ENCODE measurements at places on chromosomes 1 and 21.

GRCh38 chr1:15188678-15189077 lies 35.1 kb downstream of the TMEM51 start:
- no peak for DNase-seq

GRCh38 chr1:94069919-94070285 lies 51.0 kb downstream of the ABCA4 start:
- DNase-seq: no peak

DNA sequence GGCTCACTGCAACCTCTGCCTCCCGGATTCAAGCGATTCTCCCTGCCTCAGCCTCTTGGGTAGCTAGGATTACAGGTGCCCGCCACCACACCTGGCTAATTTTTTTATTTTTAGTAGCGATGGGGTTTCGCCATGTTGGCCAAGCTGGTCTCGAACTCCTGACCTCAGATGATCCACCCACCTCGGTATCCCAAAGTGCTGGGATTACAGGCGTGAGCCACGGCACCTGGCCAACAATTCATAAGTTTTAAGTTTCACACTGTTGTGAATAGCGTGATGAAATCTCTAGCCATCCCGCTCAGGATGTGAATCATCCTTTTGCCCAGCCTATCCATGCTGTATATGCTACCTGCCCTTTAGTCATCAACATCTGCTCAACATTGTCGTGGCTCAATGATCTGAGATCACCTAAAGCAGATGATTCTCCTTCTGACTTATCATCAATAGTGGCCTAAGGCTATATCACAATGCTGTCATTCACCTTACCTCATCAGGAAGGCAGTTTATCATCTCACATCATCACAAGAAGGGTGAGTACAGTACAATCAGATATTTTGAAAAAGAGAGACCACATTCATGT lies 2.6 kb downstream of the PFDN2 start:
- no peak for DNase-seq

- no peak for DNase-seq
These were observed 3.1 kb downstream of the MCL1 start for GRCh38 chr1:150576367-150576711.

GRCh38 chr1:110601332-110601731 lies 4.8 kb downstream of the KCNA2 start:
- DNase-seq: no peak

DNA sequence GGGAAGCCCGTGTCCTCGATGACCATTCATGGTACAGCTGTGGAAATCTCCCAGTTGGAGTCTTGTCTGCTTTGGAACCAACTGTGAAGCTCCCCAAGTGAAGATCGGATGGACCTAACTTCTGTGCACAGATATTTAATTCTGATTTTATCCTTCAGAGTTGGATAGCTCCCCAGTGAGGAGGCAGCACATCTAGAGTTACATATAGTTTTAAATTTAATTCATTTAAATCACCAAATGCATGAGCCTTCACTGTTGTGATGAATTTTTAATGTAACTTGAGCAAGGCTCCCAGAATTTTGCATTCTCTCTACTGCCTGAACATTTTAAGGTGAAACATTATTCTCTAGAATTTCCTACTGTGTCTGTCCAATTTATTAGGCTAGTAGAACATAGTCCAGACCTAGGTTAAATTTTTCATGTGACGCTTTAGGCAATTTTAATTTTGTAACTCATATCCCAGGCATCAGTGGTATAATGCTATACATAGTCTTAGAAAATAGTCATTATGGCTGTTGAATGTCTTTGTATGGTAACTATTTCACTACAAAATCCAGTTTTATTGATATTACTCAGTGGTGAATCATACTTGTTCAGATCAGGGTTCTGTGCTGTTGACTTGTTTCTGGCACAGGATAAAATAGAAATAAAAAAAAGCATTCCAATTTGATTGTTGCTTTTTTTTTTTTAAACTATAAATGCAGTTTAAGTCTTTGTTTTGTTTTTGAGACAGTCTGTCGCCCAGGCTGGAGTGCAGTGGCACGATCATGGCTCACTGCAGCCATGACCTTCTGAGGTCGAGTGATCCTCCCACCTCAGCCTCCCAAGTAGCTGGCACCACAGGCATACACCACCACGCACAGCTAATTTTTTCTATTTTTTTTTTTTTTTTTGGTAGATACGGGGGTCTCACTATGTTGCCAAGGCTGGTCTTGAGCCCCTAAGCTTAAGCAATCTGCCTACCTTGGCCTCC lies 66.9 kb downstream of the PRDM2 start:
- DNase-seq: peak; percentile 86

GRCh38 chr1:97373000-97373399 lies 547.8 kb downstream of the DPYD start:
- DNase-seq: no peak

DNA sequence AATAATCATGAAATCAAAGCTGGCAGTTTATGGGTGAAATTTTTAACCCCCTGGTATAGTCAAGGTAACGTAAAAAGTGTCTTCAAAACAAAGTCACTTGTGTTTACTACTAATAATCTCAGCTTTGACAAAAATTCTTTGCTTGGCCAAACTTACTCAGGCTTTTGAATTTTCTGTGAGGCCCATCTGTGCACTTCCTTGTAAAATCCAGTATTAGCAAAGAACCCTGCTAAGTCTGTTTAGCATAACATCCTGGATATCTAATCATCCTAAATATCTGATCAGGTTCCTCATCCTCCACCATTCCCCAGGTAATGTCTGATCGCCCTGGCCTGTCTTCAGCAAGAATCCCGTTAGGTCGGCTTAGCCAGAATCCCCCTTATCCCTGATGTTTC lies 3.0 kb downstream of the LYST start:
- no peak for DNase-seq

DNA sequence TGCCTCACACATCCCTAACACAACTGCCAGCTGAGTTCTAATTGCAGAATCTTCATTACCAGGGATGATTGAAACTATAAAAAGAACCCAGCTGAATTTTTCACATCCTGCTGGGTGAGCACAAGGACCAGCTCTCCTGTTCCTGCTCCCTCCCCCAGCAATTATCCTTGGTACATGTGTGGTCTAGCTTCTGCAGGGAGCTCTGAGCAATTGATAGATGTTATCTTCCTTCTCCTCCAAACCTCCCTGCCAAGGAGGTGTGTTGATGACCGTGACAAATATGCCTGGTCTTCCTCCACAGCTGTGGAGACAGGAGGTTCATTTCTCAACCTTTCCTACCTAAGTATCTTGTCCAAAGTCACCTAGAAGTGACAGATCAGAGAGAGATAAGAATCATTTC lies 65.3 kb upstream of the MAN1A2 start:
- DNase-seq: no peak

GRCh38 chr1:153550827-153551500 lies 1.9 kb upstream of the S100A3 start:
- no peak for DNase-seq

DNA sequence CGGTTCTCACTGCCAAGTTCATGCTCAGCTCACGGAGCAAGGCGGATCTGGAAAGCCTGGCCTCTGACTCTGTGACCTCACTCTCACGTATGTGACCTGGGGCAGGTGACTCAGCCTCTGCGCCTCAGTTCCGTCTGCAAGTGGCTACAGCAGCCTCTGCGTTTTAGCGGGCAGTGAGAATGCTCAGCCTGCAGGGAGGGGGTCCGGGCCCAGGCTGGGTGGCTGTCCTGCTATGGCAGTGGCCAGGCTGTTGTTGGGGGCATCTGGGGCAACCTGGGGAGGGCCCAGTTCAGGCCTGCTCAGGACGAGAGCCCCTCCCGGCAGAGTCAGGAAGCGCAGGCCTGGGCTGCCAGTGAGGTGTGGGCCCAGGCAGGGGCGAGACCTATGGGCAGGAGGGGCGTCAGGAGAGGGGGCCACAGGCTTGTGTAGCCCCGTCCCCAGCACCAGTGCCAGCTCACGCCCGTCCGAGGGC lies 27.9 kb downstream of the ARHGEF16 start:
- DNase-seq: no peak

- no peak for DNase-seq
These were observed 17.4 kb upstream of the METTL18 start for GRCh38 chr1:169812131-169812530.

- DNase-seq: peak; percentile 68
These were observed 4.2 kb upstream of the COL6A1 start for GRCh38 chr21:45977396-45977795.

- DNase-seq: no peak
These were observed 39.5 kb downstream of the IRF2BP2 start for GRCh38 chr1:234570329-234571120.

GRCh38 chr1:170461291-170461747 lies 70.6 kb upstream of the GORAB start:
- DNase-seq: no peak

DNA sequence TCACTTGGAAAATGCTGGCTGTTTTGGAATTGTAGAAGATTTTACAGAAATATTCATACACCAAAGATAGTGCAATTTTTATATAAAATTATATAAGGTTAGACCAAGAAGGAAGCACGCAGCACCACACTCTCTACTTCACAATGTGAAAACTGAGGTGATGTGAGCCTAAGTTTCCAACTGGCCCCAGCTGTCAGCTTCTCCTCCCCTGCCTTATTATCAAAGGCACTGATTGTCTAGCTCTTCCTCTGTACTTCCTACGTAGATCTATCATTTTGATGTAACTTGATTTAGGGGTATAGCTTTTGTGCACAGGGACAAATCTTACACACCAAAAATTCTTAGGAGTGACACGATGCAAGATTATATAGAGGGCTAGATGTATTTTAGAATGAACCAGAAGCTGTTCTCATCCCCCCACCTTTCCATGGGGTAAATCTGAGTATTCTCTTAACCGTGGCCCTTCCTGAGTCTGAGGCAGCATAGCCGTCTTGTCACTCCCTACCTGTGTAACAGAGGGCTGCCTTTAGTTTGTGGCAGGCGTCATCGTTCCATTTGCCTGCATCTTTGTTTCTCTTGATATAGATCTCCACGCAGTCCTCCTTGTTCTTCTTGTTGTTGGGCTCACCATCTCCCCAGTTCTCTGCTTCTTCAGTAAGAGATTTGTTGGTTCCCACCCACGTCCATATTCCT lies 3.4 kb downstream of the SELL start:
- no peak for DNase-seq

- no peak for DNase-seq
These were observed 124.2 kb downstream of the ATP6V1G3 start for GRCh38 chr1:198416296-198416695.

GRCh38 chr21:21788591-21788990 lies 790.4 kb downstream of the NCAM2 start:
- DNase-seq: no peak

- DNase-seq: no peak
These were observed 81.1 kb downstream of the DSCAM start for GRCh38 chr21:40765811-40766210.

DNA sequence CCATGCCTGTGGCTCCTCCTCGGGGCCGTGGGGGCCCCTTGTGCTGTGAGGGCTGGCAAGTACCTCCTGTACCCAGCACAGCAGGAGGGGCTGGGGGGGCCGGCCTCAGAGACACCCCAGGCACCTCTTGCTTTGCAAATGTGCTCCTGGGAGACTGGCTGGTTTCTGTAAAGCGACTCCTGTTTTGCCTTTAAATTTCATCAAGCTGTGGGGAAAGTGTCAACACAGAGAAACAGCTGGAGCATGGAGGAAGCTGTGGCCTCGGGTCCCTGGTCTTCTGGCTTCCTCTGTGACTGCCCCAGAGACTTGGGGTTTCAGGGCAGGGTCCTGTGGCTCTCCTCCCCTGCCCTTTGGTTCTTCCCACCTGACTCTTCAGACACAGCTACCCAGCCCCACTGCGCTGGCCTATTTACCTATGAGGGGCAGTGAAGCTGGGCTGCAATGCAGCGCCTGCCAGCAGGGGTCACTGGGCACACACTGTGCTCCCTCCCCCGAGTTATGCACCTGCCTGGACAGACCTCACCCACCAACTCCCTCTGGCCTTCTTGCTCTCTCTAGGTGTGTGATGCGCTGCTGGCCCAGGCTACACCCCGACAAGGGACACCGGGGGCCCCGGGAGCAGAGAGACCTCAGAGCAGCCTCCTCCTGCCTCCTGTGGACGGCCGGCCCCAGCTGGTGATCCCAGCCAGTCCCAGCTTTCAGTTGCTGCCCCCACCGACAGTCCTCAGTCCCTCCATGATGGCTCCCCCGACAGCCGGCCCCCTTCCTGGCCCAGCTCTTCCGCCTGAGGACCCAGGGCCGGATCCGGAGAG lies 17.6 kb upstream of the PEX10 start:
- no peak for DNase-seq

DNA sequence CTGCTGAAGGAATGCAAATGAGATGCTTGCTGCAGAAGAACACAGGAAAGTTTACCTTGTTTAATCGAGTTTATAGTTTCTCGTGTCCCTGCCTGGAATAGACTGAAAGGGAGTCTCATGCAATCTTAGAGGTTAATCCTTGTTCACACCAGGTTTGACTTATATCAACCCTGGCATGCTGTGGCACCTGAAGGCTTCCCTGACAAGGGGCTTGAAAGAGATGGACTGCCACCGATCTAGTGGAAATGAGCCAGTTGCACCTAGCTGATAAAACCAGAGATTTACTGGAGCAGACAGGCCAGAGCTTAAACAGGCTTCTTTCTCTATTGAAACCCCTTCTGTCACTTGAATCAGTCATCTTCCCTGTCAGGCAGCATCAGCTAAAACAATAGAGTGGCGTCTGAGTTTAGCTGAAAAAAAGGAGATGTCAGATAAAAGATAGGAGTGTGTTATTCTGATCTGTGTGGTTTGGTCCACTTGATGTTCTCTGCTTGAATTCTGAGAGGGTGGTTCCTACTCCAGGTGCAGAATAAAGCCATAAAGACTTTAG lies 349.7 kb downstream of the RWDD3 start:
- DNase-seq: no peak

- DNase-seq: peak; percentile 67
These were observed 83.4 kb downstream of the GREM2 start for GRCh38 chr1:240528591-240528990.
